ENCODE measurements at places on chromosomes 1 and 21. TPM values are rescaled to one million over a fixed set of nuclear protein-coding genes. Genes with fewer than 3 reads are reported as not detected.

GRCh38 chr1:85146972-85147359, 53.9 kb downstream of the SYDE2 start:
- H3K27ac ChIP-seq = no peak overlapping the region
- H3K36me3 ChIP-seq = no peaks in the 10 kb centered on the region
- DNase-seq = no peak
- H3K4me3 ChIP-seq = no peak overlapping the region
- no peaks in the 10 kb centered on the region for H3K27me3 ChIP-seq

DNA sequence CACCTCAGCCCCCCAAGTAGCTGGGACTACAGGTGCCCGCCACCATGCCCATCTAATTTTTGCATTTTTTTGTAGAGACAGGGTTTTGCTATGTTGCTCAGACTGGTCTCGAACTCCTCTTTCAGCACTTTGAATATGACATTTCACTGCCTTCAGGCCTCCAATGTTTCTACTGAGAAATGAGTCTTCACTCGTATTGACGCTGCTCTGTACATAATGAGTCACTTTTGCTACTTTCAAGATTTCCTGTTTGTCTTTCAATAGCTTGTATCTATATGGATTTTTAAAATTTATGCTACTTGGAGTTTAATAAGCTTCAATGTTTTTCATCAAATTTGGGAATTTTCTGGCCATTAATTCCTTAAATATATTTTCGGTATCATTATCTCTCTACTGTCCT, 64.7 kb downstream of the GORAB start:
- H3K4me3 ChIP-seq = no peak overlapping the region
- no peak overlapping the region for H3K27ac ChIP-seq
- H3K4me1 ChIP-seq = no peaks in the 10 kb centered on the region
- DNase-seq = no peak
- H3K36me3 ChIP-seq = no peaks in the 10 kb centered on the region
- H3K27me3 ChIP-seq = no peaks in the 10 kb centered on the region

DNA sequence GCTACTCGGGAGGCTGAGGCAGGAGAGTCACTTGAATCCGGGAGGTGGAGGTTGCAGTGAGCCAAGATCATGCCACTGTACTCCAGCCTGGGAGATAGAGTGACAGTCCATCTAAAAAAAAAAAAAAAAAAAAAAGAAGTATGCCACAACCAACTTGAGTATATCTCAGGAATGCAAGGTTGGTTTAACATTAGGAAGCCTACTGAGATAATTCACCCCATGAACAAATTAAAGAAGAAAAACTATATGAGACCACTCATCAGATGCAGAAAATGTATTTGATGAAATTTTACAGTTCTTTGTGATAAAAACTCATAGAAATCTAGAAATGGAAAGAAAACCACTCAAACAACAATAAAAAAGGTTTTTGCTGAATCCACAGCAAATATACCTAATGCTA, 373.8 kb downstream of the LMO4 start:
- no peak for DNase-seq
- no peak overlapping the region for H3K27ac ChIP-seq
- H3K4me3 ChIP-seq = no peak overlapping the region
- H3K27me3 ChIP-seq = no peaks in the 10 kb centered on the region
- H3K4me1 ChIP-seq = no peaks in the 10 kb centered on the region

GRCh38 chr1:15678578-15678977, 5.5 kb upstream of the PLEKHM2 start:
- H3K4me1 ChIP-seq = peaks cover 6% of the 10 kb centered on the region
- H3K4me3 ChIP-seq = no peak overlapping the region
- no peaks in the 10 kb centered on the region for H3K36me3 ChIP-seq
- no peak for DNase-seq

- no peaks in the 10 kb centered on the region for H3K36me3 ChIP-seq
- no peak for DNase-seq
- H3K4me1 ChIP-seq = peaks cover 35% of the 10 kb centered on the region
Observed at GRCh38 chr1:15219280-15220023, 27.6 kb upstream of the FHAD1 start.

DNA sequence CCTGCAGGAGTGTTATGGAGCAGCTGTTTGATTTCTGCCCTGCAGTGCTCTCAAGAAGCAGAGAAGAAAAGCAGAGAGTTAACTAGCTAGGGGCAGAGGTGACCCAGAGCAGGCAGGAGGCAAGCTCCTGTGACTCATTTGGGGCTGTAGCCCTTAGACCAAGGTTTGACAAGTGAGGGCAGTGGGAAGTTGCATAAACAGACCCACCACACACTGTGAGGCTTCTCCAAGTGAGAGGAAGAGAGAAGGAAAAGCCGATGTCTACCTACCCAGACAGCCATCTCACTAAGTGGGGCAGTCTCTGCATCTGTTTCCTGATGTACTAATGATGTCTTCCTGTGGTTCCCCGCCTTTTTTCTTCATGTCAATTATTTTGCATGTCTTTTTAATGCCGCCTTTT, 159.9 kb upstream of the NR5A2 start:
- H3K27me3 ChIP-seq = no peaks in the 10 kb centered on the region
- H3K4me3 ChIP-seq = no peak overlapping the region
- no peaks in the 10 kb centered on the region for H3K36me3 ChIP-seq
- no peaks in the 10 kb centered on the region for H3K4me1 ChIP-seq

- H3K4me3 ChIP-seq = no peak overlapping the region
- H3K36me3 ChIP-seq = no peaks in the 10 kb centered on the region
- no peaks in the 10 kb centered on the region for H3K4me1 ChIP-seq
- DNase-seq = no peak
Observed at GRCh38 chr1:21099034-21099868, 77.4 kb downstream of the EIF4G3 start.

DNA sequence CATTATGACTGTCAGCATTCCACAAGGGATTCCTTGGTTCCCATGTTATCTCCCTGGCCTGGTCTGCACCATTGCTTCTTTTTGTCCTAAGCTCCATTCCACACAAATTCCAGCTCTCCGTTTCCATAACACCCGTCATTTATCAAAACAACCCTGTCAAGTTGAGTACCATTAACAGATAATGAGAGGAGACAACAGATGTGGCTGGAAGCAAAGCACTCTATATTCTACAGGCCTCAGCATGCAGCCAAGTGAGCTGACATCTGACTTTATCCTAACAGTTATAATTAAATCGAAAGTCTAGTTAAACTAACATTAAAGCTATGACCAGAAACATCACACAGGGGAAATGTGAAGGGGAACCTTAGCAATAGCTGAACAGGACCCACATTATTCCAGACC, 110.4 kb downstream of the RERE start:
- peaks cover 45% of the 10 kb centered on the region for H3K4me1 ChIP-seq
- H3K27ac ChIP-seq = peak overlapping the region; percentile 28
- no peak overlapping the region for H3K4me3 ChIP-seq
- no peaks in the 10 kb centered on the region for H3K36me3 ChIP-seq

- H3K4me3 ChIP-seq = no peak overlapping the region
- DNase-seq = no peak
Observed at GRCh38 chr1:165425621-165426020, 19.3 kb downstream of the RXRG start.

GRCh38 chr1:205849619-205850355, at the start of gene PM20D1:
Gene PM20D1 (minus strand): TSS chr1:205850132. CDS start chr1:205850072, 60 bp downstream.
- no peak within 1 kb of the TSS for H3K4me3 ChIP-seq
- peak; percentile 84 for DNase-seq
- no peaks in the 10 kb centered on the region for H3K36me3 ChIP-seq
- H3K27ac ChIP-seq = no peak within 1 kb of the TSS

- H3K4me1 ChIP-seq = peaks cover 45% of the 10 kb centered on the region
- no peak for DNase-seq
- H3K36me3 ChIP-seq = no peaks in the 10 kb centered on the region
- H3K27ac ChIP-seq = no peak overlapping the region
- H3K4me3 ChIP-seq = no peak overlapping the region
Observed at GRCh38 chr1:93597709-93598108, 83.9 kb downstream of the BCAR3 start.

DNA sequence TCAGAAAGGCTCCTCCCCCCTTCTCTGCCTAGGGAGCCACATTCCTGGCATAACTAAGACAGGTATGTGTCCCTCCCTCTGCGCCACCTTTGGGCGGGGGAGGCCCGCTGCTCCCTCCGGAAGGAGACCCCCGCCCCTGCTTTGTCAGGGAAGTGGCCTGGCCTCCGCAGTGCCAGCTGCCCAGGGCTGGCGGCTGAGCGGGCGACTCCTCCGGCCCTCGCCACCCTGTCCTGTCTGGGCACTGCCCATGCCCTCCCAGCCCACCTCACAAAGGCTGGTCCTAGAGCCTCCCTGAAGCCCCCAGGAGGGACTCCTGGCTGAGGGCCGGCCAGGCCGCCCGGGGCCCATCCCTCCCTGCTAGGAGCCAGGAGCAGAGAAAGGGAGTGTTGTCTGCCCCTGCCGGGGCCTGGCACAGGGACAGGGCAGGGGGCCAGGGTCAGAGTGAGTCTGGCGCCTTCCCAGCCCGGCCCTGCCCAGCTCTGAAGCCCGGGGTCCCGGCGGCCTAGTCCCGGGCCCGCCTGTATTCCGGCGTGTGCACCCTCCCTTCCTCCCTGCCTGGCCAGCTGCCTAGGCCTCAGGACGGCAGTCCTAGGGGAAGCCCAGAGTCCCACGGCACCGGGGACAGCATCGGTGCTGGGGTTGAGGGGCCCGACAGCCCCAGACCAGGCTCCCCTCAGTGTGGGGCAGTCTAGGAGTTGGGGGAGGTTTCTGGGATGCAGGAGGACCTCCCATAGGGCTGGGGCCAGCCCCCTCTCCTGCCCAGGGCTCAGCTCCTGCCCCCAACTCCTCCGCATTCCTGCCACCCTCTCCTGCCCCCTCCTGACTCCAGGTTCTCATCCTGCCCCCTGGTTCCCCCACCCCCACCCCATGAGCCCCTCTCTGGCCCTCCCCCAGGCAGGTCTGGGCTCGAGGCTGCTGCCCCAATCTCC, 5.1 kb downstream of the AGRN start:
- no peak overlapping the region for H3K27ac ChIP-seq
- no peak for DNase-seq
- H3K27me3 ChIP-seq = peaks cover 13% of the 10 kb centered on the region
- no peaks in the 10 kb centered on the region for H3K36me3 ChIP-seq
- no peak overlapping the region for H3K4me3 ChIP-seq

DNA sequence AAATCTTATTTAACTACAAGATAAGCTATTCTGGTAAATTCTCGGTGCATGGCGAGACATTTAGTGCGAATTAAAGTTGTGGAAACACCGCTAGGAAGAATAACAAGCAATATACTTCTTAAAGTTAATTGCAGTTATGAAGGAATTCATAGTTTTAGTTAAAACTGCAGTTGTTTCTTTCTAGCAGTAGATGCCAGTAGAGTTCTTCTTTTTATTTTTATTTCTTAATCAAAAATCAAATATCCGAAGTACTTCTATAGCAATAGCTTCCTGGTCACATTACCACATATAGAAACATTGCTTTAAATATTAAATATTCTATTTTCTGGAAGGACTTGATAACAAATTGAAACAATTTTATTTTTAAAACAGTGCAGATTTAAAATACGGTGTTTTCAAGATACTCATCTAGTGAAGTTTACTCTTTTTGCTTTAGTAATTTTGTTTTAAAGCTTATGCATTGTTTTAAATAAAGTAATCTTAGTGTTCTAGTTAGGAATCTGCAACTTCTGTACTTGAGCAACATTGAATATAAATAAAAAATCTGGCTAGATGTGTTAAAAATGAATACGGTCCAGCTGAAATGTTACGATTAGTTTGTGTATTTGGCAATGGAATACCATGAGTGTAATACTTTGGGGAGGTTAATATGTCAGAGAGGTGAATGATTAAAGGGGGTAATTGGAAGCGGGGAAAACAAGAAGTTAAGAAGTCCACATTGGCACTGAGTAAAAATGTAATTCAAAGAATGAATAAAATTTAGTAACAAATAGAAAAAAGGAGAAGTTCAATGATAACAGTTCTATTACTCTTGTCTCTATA, 2.7 kb upstream of the PRKACB start:
- no peak overlapping the region for H3K4me3 ChIP-seq
- no peak overlapping the region for H3K27ac ChIP-seq
- H3K4me1 ChIP-seq = no peaks in the 10 kb centered on the region
- H3K27me3 ChIP-seq = no peaks in the 10 kb centered on the region
- no peak for DNase-seq
- no peaks in the 10 kb centered on the region for H3K36me3 ChIP-seq

- H3K27me3 ChIP-seq = peaks cover 3% of the 10 kb centered on the region
- no peaks in the 10 kb centered on the region for H3K36me3 ChIP-seq
- H3K4me1 ChIP-seq = no peaks in the 10 kb centered on the region
- H3K27ac ChIP-seq = no peak overlapping the region
Observed at GRCh38 chr1:116775116-116775752, 21.0 kb downstream of the CD2 start.

DNA sequence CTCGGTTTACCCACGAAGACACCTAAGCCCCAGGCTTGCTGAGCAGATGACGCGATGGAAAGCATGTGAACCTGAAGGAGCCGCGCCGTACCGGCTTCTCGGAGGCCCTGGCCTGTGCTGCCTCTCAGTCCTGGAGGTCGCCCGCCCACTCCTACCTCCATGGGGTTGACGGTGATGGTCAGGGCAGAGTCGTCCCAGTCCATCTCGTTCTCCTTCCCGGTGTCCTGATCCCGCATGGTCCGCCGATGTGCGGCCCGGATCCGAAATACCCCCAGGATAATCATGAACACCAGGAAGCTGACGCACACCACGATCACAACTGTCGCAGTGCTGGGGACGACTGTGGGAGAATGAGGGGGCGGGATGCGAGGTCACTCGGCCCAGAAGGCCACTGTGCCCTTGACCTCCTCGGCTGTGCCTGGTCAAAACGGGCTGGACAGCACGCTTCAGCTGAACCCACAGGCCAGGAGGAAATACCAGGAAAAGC, 79.6 kb downstream of the PIK3CD start:
- no peak for DNase-seq
- peaks cover 88% of the 10 kb centered on the region for H3K36me3 ChIP-seq
- H3K27me3 ChIP-seq = no peaks in the 10 kb centered on the region

GRCh38 chr21:39479164-39479813, 27.5 kb downstream of the SH3BGR start:
- no peaks in the 10 kb centered on the region for H3K27me3 ChIP-seq
- H3K27ac ChIP-seq = no peak overlapping the region
- no peak overlapping the region for H3K4me3 ChIP-seq

- no peak for DNase-seq
- H3K27me3 ChIP-seq = no peaks in the 10 kb centered on the region
- peaks cover 13% of the 10 kb centered on the region for H3K4me1 ChIP-seq
- H3K4me3 ChIP-seq = no peak overlapping the region
- H3K27ac ChIP-seq = no peak overlapping the region
Observed at GRCh38 chr1:7295946-7296345, 475.1 kb upstream of the VAMP3 start.

- no peaks in the 10 kb centered on the region for H3K27me3 ChIP-seq
- DNase-seq = no peak
- H3K27ac ChIP-seq = no peak overlapping the region
- no peaks in the 10 kb centered on the region for H3K36me3 ChIP-seq
- H3K4me1 ChIP-seq = peaks cover 32% of the 10 kb centered on the region
Observed at GRCh38 chr1:145917595-145917994, 922 bp downstream of the PEX11B start.

The CRYBG2 gene
- total RNA-seq = not detected

The CCDC190 gene
- total RNA-seq = not detected

The STIL gene
- 5.8 TPM for total RNA-seq

The AGT gene
- total RNA-seq = 6.5 TPM

The DRAXIN gene
- total RNA-seq = not detected

The HFM1 gene
- not detected for total RNA-seq

The SPRR2A gene
- total RNA-seq = not detected

The TMEM201 gene
- total RNA-seq = 11.6 TPM

The GPR157 gene
- total RNA-seq = 12.4 TPM

The COL24A1 gene
- not detected for total RNA-seq

The PLA2G2C gene
- total RNA-seq = 0.13 TPM

All from adrenal gland (tissue), 19 donors.